Astrocyte (in vitro differentiated cells and primary cell): ENCODE measurements at places on chromosomes 3 and 15.
A peak's percentile ranks its signal among the peaks of the same experiment; 100 is the strongest.

- H3K4me1 ChIP-seq: no peaks in the 10 kb centered on the region
- H3K27ac ChIP-seq: no peak overlapping the region
- no peaks in the 10 kb centered on the region for H3K36me3 ChIP-seq
- DNase-seq: no peak
- H3K27me3 ChIP-seq: no peaks in the 10 kb centered on the region
These were observed 374.1 kb downstream of the EFHB start for GRCh38 chr3:19559724-19560442.

GRCh38 chr3:138389841-138390581 lies 41.6 kb downstream of the MRAS start:
- peak overlapping the region; percentile 89 for H3K27ac ChIP-seq
- no peaks in the 10 kb centered on the region for H3K36me3 ChIP-seq
- H3K4me3 ChIP-seq: peak overlapping the region; percentile 12
- H3K27me3 ChIP-seq: no peaks in the 10 kb centered on the region
- peak; percentile 98 for DNase-seq

GRCh38 chr3:31064021-31064420 lies 169.6 kb upstream of the GADL1 start:
- H3K27me3 ChIP-seq: no peaks in the 10 kb centered on the region
- no peaks in the 10 kb centered on the region for H3K36me3 ChIP-seq
- DNase-seq: peak; percentile 77
- H3K27ac ChIP-seq: no peak overlapping the region
- peaks cover 4% of the 10 kb centered on the region for H3K4me1 ChIP-seq
- H3K4me3 ChIP-seq: no peak overlapping the region

- H3K36me3 ChIP-seq: no peaks in the 10 kb centered on the region
- DNase-seq: peak; percentile 86
- peak overlapping the region; percentile 22 for H3K4me3 ChIP-seq
- peak overlapping the region; percentile 78 for H3K27ac ChIP-seq
- peaks cover 22% of the 10 kb centered on the region for H3K4me1 ChIP-seq
- no peaks in the 10 kb centered on the region for H3K27me3 ChIP-seq
These were observed 338.2 kb upstream of the SLCO3A1 start for GRCh38 chr15:91515188-91515754.

DNA sequence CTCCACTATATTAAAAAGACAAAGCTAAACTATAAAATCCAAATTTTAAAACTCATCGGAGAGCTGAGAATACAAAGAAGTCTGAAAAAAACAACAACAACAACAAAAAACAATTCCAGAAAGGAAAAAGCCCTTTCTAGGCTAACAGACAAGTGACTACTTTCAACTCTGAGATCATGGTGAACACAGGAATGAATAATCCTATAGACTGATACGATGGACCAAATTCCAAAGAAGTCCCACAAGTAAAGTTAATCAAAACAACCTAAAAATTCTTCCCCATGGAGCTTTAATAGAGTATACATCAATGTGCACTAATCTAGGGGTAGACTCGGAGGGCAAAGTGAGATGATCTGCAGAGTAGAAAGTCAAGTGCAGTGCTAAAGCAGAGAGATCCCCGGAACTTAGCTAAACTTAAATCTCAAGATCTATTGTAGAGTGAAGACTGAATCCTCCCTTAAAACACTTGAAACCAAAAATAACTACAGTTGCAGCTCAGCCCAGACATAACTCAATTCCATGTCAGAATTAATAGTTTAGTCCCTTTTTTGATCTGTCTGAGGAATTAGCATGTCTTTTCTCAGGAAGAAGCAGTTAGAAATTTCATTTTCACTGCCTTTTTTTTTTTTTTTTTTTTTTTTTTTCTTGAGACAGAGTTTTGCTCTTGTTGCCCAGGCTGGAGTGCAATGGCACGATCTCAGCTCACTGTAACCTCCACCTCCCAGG lies 43.5 kb downstream of the MYO9A start:
- no peak for DNase-seq
- no peaks in the 10 kb centered on the region for H3K4me1 ChIP-seq
- no peak overlapping the region for H3K27ac ChIP-seq
- H3K36me3 ChIP-seq: no peaks in the 10 kb centered on the region

DNA sequence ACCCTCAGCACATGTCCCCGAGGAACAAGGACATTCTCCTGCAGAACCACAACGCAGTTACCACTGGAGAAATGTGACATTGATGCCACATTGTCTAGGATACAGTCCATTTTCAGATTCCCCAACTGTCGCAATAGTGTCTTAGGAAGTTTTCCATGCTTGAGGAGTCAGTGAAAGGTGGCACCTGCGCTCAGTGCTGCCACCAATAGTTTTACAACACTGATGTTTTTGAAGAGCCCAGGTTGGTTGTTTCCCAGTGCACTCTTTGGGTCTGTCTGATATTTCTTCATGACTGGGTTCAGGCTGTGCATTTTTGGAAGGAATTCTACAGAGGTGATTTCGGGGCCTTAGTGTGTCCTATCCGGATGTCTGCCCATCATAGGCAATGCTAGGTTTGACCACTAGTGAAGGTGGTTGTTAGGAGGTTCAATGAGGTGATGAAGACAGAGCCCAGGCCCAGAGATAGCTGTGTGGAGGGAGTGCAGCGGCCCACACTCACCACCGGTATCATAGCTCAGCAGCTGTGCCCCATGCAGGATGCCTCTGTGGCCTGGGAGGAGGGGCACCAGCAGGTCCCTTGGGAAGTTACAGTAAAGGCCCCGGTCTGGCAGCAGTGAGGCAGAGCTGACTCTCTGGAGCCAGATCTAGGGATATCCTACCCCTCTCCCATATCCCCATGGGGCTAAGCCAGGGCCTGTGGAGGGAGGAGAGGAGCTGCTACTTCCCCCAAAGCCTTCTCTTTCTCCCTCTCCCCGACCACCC lies 96.6 kb downstream of the DNAJB8 start:
- H3K4me3 ChIP-seq: no peak overlapping the region
- DNase-seq: no peak
- no peak overlapping the region for H3K27ac ChIP-seq
- no peaks in the 10 kb centered on the region for H3K36me3 ChIP-seq

- H3K4me3 ChIP-seq: no peak overlapping the region
- H3K27me3 ChIP-seq: no peaks in the 10 kb centered on the region
- no peaks in the 10 kb centered on the region for H3K4me1 ChIP-seq
These were observed 166.8 kb downstream of the IL1RAP start for GRCh38 chr3:190680691-190681090.

- peak; percentile 63 for DNase-seq
- H3K4me3 ChIP-seq: no peak overlapping the region
- H3K4me1 ChIP-seq: peaks cover 17% of the 10 kb centered on the region
These were observed 61.6 kb downstream of the OTOL1 start for GRCh38 chr3:161558236-161558635.

DNA sequence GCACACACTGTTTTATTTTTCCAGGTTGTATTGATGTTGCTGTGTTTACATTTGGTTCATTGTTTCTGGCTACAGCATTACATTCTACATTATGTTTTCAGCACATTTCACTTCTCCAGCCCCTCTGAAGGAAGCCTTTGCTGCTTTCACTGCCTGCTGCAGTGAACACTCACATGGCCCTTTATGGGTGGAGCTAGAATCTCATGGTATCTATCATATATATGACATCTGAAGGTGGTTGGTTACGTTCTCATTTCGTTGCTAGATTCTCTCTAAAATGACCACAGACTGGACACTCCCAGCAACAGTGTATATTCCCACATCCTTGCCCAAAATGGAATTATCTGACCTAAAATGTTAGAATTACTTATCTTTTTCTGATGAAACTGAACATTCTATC lies 35.2 kb upstream of the CTDSPL start:
- no peak overlapping the region for H3K27ac ChIP-seq
- no peaks in the 10 kb centered on the region for H3K36me3 ChIP-seq
- H3K4me3 ChIP-seq: no peak overlapping the region
- DNase-seq: no peak
- no peaks in the 10 kb centered on the region for H3K27me3 ChIP-seq
- no peaks in the 10 kb centered on the region for H3K4me1 ChIP-seq

DNA sequence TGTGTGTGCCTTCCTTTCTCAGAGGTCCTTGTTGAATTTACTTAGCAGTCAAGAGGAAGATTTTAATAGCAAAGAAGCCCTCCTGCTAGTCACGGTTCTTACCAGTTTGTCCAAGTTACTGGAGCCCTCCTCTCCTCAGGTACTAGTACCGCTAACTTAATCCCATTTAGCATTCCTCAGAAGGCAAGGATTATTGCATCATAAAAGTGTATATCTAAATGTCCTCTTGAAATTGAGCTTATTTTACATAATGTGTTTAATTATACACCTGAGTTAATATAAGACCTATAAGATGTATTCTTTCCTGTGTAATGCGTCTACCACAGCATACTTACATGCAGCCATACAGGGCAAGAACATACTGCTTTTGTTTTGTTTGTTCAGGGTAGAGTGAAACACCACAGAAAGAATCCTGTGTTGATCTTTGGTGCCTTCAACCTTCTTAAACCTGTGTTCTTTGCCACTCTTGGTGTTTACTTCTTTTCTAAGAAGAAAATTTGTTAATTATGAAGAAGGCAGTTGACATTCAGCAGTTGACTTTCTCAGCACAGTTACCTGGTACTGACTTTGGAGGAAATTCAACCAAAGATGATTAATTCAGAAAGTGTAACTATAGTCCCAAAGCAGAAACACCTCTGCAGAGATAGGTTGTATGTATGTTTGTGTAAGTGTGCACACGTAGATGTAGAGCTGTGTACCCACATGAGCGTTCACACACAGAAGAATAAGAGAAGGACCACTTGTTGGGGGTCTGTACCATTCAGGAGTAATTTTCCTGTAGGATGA lies 33.1 kb downstream of the POLG start:
- H3K36me3 ChIP-seq: peaks cover 13% of the 10 kb centered on the region
- no peaks in the 10 kb centered on the region for H3K27me3 ChIP-seq
- no peaks in the 10 kb centered on the region for H3K4me1 ChIP-seq

- H3K27me3 ChIP-seq: no peaks in the 10 kb centered on the region
- no peak overlapping the region for H3K27ac ChIP-seq
- DNase-seq: peak; percentile 36
These were observed 407.8 kb downstream of the PLCL2 start for GRCh38 chr3:17292556-17292955.

DNA sequence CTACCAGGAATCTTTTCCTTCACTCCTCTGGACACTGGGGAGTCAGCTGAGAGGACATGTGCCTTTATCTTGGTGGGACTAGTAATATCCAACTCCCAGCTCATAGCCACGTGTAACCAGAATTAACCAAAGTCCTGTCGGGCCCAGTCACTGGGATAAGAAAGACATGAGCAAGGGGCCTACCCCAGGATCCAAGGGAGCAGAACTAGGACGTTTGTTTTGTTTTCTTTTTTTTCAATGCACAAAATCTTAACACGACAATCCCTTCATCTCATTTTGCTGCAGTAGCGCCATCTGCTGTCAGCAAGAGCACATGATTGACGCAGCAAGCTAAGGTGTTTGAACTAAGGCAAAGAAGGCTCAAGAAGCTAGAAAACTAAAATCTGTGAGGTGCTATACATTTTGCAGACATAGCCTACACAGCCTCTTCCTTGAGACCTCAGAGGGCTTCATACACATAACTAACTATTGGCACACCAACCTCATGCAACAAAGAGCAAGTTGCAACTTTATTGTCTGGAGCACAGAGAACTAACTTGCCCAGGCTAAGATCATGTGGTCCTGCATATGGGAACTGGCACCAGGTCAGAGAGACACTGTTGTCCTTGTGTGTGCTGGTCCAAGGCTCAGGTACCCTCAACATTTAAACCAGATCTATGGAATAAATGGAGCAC lies 43.6 kb downstream of the RLBP1 start:
- DNase-seq: peak; percentile 42
- H3K4me3 ChIP-seq: no peak overlapping the region
- peaks cover 17% of the 10 kb centered on the region for H3K36me3 ChIP-seq
- no peaks in the 10 kb centered on the region for H3K27me3 ChIP-seq
- H3K27ac ChIP-seq: peak overlapping the region; percentile 7

DNA sequence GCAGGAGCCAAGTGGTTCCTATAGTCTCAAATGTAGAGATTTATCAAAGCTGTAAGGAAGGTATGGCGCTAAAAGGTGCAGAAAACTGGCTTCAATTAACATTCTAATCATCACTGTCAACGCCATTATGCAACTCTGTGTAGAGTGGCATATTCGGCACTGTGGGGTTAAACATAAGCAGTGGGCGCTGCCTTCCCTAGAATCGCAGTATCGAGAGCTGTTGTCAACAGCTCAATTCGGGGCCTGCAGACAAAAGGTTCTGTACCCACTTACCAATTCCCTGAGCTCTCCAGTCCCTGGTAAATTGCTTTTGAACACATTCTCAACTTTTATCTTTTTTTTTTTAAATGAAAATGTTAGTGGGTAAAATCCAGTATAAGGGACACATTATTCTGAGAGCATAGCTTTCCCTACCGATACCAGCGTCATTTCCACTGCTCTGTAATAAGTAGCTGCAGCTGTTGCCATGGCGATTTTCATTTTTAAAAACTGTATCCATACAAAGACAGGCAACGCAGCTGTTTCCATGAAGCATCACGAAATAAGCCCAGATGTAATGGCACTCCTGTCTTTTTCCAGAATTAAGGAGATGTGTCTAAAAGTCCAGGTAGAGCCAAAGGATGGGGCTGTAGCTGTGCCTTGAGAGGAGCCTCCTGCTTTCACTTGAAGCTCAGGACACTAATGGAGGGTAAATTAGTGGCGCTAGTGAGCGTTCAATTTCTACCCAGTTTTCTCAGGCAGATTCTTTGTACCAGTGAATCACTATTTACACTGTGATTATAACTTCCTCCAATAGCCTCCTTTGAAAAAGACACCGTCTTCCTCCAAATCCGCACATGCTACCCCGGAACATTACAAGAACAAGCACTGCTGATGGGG lies 250.3 kb downstream of the SLC9A9 start:
- peaks cover 4% of the 10 kb centered on the region for H3K4me1 ChIP-seq
- H3K27ac ChIP-seq: no peak overlapping the region
- DNase-seq: no peak
- no peaks in the 10 kb centered on the region for H3K27me3 ChIP-seq
- no peaks in the 10 kb centered on the region for H3K36me3 ChIP-seq
- no peak overlapping the region for H3K4me3 ChIP-seq

GRCh38 chr3:23481616-23482278 lies 278.6 kb downstream of the UBE2E2 start:
- peak; percentile 58 for DNase-seq
- no peaks in the 10 kb centered on the region for H3K36me3 ChIP-seq
- H3K4me3 ChIP-seq: no peak overlapping the region
- no peaks in the 10 kb centered on the region for H3K27me3 ChIP-seq
- no peaks in the 10 kb centered on the region for H3K4me1 ChIP-seq
- H3K27ac ChIP-seq: no peak overlapping the region

GRCh38 chr15:31452595-31453557 lies 126.2 kb downstream of the KLF13 start:
- peaks cover 9% of the 10 kb centered on the region for H3K4me1 ChIP-seq
- H3K27me3 ChIP-seq: no peaks in the 10 kb centered on the region
- H3K4me3 ChIP-seq: no peak overlapping the region
- no peak overlapping the region for H3K27ac ChIP-seq

DNA sequence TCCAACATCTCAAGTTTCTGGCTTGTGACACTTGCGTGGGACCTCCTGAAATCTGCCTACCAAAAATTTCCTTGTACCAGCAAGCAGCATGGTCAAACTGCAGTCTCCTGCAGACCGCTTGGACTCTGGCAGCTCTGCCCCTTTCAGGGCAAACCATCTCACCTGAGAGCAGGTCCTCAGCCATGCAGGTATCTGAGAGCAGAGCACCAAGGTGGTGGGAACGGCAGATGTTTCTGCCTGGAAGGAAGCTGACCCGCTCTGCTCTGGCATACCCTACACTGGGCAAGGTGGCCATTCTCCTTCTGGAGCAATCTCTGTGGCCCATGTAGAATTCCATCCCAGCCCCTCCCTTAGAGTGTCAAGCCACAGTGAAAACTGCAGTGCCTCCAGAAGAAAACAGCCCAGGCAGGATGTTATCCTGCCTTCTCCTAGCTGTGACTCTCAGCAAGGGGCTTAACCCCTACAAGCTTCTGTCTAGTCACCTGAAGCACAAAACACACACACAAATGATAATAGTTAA lies 21.6 kb downstream of the MESD start:
- no peaks in the 10 kb centered on the region for H3K27me3 ChIP-seq
- peaks cover 3% of the 10 kb centered on the region for H3K36me3 ChIP-seq
- H3K4me3 ChIP-seq: no peak overlapping the region
- peaks cover 8% of the 10 kb centered on the region for H3K4me1 ChIP-seq
